ENCODE measurements at places on chromosomes 5 and 9. TPM values are rescaled to one million over a fixed set of nuclear protein-coding genes. Genes with fewer than 3 reads are reported as not detected.

DNA sequence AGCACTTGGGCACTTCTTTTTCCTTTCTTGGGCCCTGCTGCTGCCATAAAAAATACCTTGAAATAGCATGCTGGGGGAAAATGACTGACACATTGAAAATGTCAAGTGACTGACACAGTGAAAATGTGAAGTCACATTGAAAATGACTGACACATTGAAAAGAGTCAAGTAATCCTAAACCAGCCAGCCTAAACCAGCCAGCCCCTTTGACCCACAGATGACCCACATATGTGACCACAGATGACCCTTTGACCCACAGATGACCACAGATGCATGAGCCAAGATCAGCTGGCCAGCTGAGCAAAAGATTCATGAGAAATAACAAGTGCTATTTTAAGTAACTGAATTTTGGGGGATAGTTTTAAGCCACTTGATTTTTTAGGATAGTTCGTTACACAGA lies 97.8 kb upstream of the SLC28A3 start:
- H3K4me1 ChIP-seq: no peaks in the 10 kb centered on the region
- H3K36me3 ChIP-seq: no peaks in the 10 kb centered on the region
- DNase-seq: no peak
- H3K4me3 ChIP-seq: no peak overlapping the region
- H3K27me3 ChIP-seq: no peaks in the 10 kb centered on the region

- no peak overlapping the region for H3K4me3 ChIP-seq
- DNase-seq: no peak
- no peaks in the 10 kb centered on the region for H3K36me3 ChIP-seq
- H3K4me1 ChIP-seq: no peaks in the 10 kb centered on the region
These were observed 311.7 kb upstream of the HAPLN1 start for GRCh38 chr5:84032324-84032723.

GRCh38 chr9:95085861-95086563 lies 231.5 kb downstream of the FANCC start:
- H3K4me1 ChIP-seq: peaks cover 62% of the 10 kb centered on the region
- DNase-seq: no peak
- H3K27me3 ChIP-seq: no peaks in the 10 kb centered on the region
- no peaks in the 10 kb centered on the region for H3K36me3 ChIP-seq
- no peak overlapping the region for H3K4me3 ChIP-seq

- DNase-seq: no peak
- no peaks in the 10 kb centered on the region for H3K36me3 ChIP-seq
- H3K4me3 ChIP-seq: no peak overlapping the region
- no peaks in the 10 kb centered on the region for H3K27me3 ChIP-seq
- H3K27ac ChIP-seq: no peak overlapping the region
These were observed 264.8 kb upstream of the BRINP1 start for GRCh38 chr9:119634006-119634405.

RNF224 gene
- not detected for total RNA-seq

PAEP gene
- not detected for total RNA-seq

Data from heart left ventricle (tissue), 16 donors.